ENCODE measurements at places on chromosomes 7 and 10.

DNA sequence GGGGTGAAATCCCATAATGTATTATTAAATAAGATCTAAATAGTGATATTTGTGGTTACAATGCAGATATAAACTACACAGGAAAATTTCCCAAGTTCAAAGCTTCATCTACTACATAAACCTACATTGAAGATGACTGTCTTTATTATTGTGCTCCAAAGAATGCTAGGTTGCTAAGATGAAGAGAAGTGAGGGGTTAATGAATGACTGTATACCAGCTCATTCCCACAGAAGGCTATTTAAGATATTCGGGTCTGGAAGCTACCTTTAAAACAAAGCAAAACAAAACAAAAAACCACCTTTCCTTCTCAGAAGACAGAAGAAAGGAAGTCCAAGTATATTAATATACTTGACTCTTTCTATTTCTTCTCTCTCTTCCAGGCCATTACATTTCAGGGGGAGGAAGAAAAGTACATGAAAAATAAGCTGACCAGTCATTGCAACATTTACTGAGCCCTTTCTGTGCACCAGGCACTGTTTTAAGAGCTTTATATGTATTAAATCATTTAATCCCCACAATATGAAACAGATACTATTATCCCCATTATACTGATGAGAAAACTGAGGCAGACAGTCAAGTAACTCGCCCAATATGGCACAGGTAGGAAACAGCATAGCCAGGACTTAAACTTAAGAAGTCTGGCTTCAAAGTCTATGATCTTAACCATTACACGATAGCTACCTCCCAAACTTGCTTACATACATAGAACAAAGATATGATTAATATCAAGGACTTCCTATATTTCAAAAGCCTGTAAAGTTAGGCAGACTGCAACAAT, 48.1 kb downstream of the TNPO3 start:
- DNase-seq, result no peak

DNA sequence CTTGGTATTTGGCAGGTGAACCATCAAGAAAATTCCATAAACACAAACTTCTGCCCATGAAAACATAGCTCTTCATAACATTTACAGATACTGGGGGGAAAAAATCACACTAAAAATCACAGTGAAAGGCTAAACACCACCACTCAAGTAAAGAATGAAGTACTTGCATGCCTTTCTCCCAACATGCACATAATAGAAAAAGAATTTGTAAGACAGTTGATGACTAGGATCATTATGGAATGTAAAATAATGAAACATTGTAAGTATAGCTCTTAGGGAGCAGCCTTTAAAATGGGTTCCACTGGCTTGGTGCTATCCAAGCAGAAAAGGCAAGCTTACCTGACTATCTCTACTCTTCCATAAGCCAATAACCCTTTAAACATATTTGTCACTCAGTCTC, 299.9 kb upstream of the LRRN3 start:
- no peak for DNase-seq

DNA sequence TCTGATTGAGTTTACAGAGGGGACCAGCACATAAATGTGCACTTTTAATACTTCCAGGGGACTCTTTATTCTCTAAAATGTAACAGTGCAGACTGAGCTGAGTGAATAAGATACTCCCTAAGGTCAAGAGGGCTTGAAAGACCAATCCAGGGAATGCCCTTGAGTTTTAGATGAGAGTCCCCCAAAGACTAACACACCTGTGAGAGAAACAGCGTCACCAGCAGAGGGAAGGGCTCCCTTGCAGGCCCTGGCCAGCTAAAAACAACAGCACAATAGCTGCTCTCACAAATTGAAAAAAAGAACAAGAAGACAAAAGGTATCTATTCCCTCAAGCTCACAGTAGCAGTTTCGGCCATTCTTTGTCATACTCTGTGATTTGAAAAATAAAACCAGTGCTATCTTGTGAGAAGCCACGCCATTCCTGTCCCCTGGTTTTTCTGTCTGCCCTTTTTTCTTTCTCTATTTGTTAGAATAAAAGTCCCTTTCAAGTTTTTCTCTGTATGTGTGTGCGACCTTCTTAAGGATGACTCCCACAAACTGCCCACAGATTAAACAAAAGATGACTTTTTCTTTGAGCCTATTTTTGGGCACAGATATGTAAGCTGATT, 230.4 kb upstream of the BMPER start:
- DNase-seq, result no peak

DNA sequence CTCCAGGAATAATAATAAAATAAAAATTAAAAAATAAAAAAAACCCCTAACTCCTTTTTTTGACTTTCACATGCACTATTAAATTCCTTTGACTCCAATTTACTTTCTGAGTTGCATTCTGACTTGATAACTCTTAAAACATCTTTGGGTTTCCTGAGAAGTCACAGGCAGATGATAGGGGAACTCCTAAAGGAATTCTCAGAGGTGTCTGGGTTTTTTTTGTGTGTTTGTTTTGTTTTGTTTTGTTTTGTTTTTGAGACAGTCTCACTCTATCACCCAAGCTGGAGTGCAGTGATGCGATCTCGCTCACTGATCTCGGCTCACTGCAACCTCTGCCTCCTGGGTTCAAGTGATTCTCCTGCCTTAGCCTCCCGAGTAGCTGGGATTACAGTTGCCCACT, 52.7 kb upstream of the APBB1IP start:
- DNase-seq, result no peak

DNA sequence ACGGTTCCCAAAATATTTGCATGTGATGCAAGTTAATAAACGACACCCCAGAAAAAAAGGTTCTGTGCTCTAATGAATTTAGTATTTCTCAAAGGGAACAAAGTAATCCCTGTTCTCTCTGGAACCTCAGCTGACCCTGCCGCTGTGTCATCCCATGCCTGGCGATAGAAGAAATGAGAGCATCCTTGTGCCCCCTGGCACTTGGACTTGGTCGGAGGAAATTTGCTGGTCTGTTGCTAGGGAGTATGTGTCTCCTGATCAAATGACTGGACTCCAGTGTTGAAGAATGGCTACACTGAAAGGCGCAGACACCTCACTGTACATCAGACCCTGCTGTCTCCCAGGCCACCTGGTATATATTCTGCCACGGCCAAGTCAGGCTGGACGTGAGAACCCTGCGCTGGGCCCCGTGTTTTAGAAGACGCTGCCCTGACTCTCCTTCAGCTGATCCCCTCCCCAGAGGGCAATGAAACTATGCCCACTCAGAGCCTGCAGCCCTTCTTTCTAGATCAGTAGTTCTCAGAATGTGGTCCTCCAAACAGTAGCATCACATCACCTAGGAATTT, 67.2 kb downstream of the THNSL1 start:
- no peak for DNase-seq

DNA sequence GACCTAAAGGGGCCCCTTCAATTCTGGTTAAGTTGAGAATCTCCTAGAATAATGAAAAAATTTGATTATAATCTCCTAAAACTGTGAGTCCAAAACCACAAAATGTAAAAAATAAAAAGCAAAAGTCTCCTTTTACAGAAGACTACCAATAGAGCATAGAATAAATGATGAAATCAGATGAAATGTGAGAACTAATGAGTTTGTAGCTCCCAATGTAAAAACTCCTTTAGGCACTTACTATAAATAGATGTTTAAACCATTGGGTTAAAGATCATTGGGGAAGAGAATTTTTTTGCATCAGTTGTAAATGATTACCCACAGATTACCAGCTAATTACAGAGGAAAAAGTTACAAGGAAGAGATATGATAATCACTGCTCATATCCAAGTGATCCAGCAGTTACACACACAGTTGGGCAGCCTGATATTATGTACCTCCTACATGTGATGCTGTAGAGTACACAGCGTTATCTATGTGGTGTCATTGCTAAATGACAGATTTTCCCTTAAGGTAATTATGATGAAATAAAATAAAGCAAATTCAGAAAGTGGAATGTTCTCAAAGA, 282.7 kb upstream of the SEMA3D start:
- DNase-seq, result no peak

DNA sequence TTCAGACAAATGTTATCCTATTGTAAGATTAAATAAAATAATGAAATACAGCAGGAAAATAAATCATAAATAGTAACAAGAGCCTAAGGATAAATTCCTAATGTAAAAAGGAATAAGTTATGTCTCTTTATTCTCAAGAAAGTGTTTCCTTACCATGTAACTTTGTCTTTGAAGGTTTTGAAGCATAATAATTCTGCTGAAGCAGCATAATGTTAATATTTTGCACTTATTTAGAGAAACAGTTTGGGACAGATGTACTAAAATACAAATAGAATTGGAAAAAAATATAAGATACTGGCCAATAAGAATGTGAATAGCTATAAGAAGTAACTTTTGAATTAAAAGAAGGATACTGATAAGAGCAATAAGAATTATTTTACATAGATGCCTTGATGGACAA, 45.7 kb downstream of the GRM3 start:
- no peak for DNase-seq

GRCh38 chr10:87000491-87000890, 19.6 kb upstream of the FAM25A start:
- no peak for DNase-seq

GRCh38 chr10:17787087-17787961, 21.8 kb upstream of the MRC1 start:
- DNase-seq, result no peak

- no peak for DNase-seq
These were observed 122.6 kb downstream of the POU6F2 start for GRCh38 chr7:39100270-39100669.

- DNase-seq, result peak; percentile 33
These were observed 649 bp downstream of the IDE start for GRCh38 chr10:92573091-92573797.

DNA sequence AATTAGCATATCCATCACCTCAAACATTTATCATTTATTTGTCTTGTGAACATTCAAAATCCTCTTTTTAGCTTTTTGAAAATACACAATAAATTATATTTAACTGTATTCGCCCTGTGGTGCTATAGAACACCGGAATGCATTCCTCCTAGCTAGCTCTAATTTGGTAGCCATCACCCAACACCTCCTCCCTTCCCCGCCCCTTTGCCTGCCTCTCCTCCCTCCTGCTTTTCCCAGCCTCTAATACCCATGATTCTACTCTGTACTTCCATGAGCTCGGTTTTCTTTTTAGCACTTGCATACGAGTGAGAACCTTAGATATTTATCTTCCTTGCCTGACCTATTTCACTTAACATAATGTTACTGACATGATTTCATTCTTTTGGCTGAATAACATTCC, 80.1 kb downstream of the ANKRD26 start:
- no peak for DNase-seq

DNA sequence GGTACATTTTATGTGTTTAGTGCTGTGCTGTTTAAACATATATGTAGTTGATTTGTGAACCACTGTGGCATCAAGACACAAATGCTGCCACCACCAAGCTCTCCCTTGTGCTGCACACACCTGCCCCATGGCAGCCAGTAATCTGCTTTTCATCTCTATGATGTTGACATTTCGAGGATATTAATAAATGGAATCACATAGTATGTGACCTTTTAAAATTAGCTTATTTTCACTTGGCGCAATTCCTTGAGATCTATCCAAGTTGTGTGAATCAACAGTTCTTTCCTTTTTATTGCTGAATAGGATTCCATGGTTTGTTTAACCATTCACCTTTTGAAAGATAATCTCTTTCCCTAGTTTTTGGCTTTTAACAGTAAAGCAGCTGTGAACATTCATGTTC, 73.1 kb downstream of the BMPR1A start:
- DNase-seq, result no peak

DNA sequence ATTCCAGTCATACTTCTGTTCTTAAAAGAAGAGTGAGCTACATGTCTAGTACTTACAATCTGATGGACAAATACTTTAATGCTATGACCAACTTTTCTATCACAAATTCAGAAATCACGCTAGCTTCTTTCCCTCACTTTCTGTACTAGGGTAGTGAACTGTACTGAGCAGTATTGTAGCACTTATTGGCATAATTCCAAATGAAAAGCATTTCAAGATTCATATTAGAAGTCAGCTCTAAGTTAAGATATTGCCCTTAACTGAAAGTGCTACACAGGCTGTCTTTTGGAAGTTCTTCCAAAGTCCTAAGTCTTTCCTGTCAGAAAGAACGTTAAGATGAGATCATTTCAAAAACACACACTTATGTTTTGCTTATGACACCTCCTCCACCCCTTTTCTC, 13.4 kb downstream of the P4HA1 start:
- DNase-seq, result no peak

DNA sequence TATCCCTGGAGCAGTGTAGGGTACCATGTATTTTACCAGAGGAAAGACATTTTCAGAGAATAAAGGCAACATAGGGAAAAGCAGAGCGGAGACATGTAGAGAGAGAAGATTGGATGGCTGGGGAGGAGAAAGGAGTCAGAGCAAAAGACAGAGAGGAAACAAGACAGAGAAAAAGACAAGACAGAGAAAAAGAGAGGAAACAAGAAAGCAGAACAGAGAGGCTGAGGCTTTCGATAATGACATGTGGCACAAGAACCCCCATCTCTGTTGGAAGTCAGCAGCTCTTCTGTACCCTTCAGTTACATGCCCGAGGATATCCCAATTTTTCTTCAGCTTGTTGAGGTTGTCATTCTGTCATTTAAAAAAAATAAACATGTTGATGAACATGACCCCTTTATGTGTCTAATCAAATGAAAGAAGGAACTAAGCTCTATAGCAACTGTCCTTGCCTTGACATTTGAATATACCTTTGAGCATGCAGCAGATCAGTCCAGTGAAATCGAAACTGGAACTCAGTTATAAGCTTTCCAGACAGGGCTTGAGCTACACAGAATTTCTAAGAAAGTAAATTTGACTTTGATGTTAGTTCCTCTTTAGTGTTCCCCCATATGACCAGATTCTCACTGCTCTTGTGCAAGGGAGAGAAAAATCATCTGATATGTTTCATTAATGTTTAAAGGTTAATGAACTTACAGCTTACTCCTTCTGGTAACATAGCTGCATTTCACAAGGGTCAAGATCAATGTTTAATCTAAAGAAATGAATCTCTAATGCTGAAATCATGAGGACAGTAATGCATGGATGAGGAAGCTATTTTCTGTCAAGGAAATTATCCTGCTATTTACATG, 75.1 kb upstream of the SP4 start:
- DNase-seq, result no peak

Data from activated naive CD4-positive, alpha-beta T cell (primary cell).